Esophagus squamous epithelium (tissue), 5 donors: ENCODE measurements at places on chromosomes 4 and X.

DNA sequence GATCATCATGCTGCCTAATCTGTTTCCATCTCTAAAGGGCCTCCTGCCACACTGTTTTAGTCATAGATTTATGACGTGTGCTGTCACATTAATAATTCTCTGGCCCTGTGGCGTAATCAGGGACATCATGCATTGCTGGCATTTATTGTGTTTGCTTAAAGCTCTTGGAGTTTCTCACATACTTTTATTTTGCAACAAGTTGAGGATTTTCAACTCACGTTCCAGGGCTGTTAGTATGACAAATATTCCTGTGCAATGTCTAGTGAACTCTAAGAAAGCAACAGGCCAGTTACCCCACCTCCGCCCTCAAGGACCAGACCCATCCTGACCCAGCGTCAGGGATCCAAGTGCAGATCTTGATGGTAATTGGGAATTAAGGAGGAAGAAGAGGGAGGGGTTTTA is 7.8 kb upstream of the PIGA start:
- DNase-seq = no peak

DNA sequence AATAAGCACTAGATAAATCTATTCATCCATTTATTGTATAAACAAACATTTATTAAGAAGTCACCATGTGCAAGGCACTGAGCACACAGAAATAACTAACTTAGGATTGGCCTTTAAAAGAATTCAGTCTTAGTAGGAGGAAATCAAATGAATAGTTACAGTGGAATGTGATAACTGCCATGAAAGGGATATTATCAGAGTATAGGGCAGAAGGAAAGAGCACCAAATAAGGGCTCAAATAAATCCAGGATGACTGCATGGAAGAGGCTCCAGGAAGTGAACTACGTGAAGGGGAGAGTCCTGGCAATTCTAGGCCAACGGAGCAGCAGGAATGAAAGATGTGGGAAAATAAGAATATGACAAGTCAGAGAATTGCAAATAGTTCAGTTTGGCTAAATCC is 406.0 kb downstream of the INPP4B start:
- no peak for DNase-seq

- DNase-seq = no peak
These were observed 124.5 kb upstream of the PLAC1 start for GRCh38 chrX:134782796-134783195.

DNA sequence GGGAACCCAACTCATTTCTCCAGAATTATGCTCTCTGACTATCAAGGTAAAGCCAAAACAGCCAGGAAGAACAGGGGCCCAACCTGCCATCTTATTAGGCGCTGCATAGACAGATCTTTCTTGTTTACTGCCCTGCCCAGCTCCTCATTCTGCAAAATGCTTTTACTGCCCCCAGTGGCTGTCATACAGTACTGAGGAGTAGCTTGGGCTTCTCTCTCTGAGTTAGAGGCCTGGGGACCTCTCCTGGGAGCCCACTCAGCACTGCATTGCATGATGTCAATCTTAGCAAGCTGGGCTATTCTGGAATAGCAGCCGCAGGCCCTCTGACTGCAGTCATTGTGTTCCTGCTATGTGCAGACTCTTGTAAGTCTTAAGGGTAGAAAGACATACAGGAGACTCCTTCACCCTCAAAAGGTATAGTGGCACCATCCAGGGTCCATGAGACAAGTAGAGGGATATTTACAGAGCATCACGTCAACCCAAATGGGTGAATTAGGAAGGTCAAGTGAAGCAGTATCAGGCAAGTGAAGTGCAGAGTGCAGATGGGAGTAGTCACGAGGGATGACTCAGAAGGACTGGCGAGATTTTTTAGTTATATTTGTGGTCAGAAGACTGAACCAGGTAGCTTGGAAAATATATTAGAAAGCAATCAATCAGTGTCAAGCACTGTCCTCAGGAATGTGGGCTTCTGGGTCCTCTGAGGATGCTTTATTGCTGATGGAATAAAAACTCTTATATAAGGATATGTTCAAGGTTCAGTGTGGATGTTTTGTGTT is 294.1 kb upstream of the SFRP2 start:
- DNase-seq = no peak

GRCh38 chrX:78532363-78532762 is 126.8 kb downstream of the RTL3 start:
- no peak for DNase-seq

GRCh38 chrX:139201924-139202323 is 328.6 kb upstream of the F9 start:
- DNase-seq = no peak

- DNase-seq = no peak
These were observed 29.8 kb downstream of the DYNLT3 start for GRCh38 chrX:37817579-37817978.

DNA sequence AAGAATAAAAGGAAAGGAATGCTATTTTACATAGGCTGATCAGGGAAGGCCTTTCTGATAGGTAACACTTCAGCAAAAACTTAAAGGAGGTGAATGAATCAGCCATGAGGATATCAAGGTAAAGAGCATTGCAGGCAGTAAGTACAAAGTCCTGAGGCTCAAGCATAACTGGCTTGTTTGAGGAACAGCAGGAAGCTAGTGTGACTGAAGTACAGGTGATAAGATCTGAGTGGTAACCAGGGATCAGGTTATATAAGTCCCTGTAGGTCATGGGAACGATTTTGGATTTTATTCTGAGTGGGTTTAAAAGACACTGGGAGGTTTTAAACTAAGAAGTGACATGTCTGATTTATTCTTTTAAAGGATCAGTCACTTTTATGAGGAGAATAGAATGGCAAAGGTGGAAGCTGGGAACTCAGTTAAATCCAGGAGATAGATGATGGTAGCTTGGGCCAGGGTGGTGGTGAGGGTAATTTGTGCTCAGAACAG is 47.1 kb upstream of the THOC2 start:
- DNase-seq = no peak

- DNase-seq = no peak
These were observed 106.1 kb downstream of the CLDN22 start for GRCh38 chr4:183213996-183214395.

GRCh38 chr4:151347490-151348235 is 22.3 kb upstream of the SH3D19 start:
- no peak for DNase-seq

DNA sequence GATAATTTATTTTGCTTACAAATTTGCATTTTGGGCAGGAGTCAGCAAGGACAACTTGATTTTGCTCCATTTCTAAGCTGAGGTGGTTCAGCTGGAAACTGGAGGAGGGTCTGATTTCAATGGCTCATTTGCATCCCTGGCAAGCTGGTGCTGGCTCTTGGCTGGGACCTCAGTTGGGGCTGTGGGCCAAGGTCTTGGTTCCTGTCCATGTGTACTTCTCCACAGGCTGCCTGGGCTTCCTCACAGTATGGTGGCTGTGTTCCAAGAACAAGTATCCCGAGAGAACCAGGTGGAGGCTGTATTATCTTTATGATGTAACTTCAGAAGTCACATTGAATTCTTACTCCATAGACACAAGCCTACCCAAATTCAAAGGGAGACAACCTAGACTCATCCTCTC is 77.0 kb upstream of the STX18 start:
- no peak for DNase-seq

DNA sequence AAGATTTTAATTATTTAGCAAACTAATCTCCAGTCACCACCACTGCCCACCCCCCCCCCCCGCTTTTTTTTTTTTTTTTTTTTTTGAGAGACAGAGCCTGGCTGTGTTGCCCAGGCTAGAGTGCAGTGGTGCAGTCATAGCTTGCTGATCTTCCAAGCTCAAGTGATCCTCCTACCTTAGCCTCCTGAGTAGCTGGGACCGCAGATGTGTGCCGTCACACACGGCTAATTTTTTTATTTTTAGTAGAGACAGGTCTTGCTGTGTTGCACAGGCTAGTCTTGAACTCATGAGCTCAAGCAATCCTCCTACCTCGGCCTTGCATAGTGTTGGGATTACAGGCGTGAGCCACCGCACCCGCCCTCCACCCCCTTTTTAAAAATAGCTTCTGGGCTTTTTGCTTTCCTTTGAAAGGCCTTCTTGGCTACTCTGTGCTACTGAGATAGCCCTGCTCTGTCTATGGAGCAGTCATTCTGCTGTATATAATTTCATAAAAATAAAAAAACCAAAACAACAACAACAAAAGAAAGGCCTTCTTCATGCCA is 18.7 kb downstream of the TXLNG start:
- DNase-seq = no peak

DNA sequence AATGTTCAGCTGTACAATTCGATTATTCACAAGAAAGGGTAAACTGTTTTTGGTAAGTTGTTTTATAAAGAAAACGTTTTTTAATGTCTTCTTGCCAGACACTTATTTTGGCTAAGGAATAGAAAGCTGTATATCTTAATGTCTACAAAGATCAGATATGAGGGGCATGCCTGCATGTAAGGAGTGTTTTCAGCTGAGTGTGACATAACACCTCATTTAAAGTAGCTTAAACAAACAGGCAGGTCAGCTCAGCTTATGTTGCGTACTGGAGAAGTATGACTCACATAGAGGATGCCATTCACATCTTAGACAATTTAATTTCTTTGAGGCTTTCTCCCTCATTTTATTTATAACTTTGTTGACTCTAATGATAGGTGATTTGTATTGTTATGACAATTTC is 30.4 kb downstream of the LAMTOR3 start:
- no peak for DNase-seq

DNA sequence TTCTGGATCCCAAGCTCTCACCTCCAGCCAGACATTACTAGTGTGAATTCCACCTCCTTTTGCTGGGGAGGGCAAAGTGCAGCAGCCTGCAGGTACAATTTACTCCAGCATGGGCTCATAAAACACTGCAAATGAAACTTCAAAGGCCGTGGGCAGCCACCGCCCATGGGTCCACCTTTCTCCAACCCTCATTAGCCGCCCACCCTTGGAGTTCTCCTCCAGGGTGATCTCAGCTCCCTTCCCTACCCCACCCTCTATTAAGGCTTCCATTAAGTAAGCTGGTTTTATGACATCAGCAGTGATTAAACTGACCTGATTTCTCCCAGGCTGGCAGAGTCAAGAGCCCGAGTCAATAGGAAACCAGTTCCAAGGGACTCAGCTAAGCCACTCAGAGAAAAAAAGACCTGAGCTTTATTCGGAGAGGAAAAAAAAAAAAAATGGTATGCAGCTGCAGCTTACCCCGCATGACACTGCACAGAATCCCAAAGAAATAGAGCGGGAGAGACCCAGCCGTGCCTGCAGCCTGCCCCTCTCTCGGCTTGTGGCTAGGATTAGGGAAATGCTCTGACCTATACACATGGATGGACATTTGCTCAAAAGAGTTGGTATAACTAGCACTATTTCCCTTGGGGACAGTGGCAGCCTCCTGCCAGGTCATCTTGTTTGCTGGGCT is 319.6 kb downstream of the PTTG2 start:
- DNase-seq = no peak

GRCh38 chr4:30822911-30823551 is 102.9 kb downstream of the PCDH7 start:
- no peak for DNase-seq

GRCh38 chr4:163166041-163166579 is 580 bp downstream of the NAF1 start:
- peak; percentile 4 for DNase-seq

GRCh38 chr4:81166458-81167160 is 48.4 kb downstream of the PRKG2 start:
- no peak for DNase-seq

DNA sequence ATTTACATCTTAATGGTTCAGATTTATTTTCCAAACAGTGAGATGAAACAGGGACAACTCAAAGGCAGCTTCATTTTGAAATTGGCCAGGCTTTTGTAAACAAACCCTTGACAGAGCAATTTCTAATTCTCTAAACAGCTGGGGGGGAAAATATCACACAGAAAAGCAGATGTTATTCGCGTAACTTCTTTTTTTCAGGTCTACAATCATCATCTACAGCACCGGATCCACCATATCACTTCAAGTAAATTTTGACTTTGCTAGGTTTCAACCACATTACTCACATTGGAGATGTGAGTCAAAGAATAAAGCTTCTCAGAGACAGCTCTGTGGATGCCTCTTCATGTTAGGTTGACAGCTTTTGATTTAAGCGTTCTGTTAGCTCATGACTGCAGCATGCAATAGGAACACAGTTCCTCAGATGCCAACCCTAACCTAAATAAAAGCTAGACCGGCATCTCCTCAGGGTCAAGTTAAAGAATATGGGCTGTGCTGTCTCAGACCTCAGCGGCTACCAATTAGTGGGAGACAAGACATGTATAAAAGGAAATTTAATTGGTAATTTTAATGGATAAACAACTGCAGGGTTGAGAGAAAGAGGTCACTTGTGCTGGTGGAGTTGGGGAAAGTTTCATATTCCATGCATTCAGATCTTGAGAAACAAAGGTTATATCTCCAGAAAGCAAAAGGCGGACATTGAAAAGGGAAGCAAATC is 26.8 kb downstream of the AMELX start:
- no peak for DNase-seq

GRCh38 chrX:135975421-135975820 is 1.6 kb upstream of the MMGT1 start:
- no peak for DNase-seq

- DNase-seq = no peak
These were observed 2.6 kb downstream of the CXCL2 start for GRCh38 chr4:74096265-74096980.

GRCh38 chr4:37453281-37453998 is 208.9 kb downstream of the NWD2 start:
- DNase-seq = no peak

DNA sequence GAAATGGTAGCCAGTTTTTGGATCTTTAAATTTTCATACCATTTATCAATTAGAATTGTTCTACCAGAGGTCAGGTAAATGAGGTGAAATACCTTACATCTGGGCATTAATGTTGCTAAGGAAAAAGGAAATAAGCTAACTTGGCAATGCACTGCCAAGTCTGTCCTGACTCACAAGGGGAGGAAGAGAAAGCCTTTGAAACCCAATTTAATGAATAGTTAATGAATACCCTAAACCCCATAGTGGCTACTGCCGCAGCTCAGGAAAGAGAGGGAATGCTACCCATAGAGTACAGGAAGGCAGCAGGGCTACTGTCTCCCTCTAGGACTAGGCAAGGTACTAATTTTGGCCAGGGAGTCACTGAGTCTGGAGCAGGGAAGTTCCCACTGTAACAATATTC is 16.8 kb upstream of the DHX15 start:
- DNase-seq = no peak

DNA sequence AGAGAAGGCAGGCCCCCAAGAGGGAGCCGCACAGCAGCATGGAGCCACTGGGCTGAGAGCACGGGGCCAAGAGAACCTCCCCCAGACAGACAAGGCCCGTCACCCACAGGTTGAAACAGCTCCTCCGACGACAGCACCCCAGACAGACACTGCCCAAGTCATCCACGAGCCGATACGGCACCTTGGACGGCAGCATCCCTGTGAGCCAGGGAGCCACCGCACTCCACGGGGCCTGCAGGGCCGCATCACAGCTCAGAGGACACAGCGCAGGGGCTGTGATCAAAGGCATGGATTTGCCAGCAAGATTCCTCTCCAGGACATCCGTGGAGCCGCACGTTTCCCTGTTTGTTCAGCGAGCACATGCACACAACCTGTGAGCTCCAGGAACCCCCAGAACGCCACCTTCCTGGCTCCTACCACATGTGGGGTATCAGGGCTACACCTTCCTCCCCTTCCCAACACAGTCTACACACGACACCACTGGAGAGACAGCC is 3.9 kb downstream of the CTBP1 start:
- DNase-seq = no peak

- no peak for DNase-seq
These were observed 21.2 kb downstream of the PPAT start for GRCh38 chr4:56414135-56414670.

- no peak for DNase-seq
These were observed 84.2 kb upstream of the WDFY3 start for GRCh38 chr4:85050736-85051135.

- no peak for DNase-seq
These were observed 35.4 kb upstream of the HPGDS start for GRCh38 chr4:94378047-94378446.

- DNase-seq = no peak
These were observed 50.8 kb downstream of the CBLL2 start for GRCh38 chrX:22323541-22323940.
